ENCODE measurements at places on chromosomes 11 and 22.

DNA sequence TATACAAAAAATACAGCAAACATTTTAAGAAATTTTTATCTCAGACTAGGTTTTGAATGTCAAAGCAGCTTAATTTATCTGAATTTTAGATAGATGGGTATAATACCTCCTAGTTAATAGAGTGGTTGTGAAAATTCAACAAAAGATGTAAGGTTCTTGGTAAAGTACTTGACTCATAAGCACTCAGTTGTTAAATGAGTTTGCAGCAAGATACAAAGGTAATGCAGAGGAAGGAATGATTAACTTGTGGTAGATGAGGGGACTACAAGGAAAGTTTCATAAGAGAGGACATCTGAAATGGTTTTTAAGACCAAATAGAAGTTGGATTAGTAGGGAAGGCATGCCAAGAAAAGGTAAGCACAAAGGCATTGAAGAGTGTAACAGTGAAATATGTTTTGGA, 37.4 kb downstream of the PPME1 start:
- DNase-seq: no peak

DNA sequence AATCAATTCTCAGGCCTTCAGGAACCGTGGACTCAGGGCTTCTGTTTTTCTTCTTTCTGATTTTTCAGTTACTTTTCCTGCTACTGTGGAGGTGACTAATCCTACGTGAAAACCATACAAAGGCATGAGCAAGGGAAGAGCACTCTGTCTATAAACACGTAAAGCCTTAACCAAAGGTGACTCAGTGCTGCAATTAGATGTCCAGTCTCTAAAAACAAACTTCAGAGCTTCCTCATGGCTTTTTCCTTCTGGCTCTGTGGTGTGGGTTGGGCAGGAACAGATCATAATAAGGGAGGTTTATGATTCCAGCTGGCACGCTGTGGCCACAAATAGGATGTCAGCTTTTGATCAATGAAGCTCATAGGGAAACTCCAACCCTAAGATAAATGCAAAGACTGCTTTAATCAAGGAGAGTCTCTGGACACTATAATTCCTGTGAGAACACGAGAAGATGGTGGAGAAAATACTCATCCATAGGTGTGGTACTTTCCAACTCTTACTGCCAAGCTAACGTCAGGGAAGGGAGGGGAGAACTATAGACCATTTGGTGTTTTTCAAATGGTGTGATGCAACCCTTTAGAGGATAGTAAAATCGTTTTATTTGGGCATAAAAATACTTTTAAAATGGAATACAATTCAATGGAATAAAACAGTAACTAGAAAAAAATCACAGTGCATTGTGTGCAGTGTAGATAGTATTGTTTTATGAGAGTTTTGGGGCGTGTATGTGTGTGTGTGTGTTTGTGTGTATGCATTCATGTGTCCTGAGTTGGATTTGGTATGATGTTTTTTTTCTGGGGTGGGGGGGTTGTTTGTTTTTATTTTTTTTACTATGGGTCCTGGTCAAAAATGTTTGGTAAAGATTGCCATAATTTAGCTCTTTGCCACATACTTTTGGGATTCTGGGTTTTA, at the start of gene NXPE2:
TSS of gene NXPE2 (plus strand) at position 403 of the 912 bp plus-strand sequence. CDS start at position 452, 49 bp downstream.
- DNase-seq: no peak

GRCh38 chr22:39643311-39644083, 72.9 kb downstream of the CACNA1I start:
- DNase-seq: no peak

GRCh38 chr11:8699903-8700302, 17.3 kb downstream of the RPL27A start:
- no peak for DNase-seq

- no peak for DNase-seq
Measured at GRCh38 chr11:75406338-75406777, 7.0 kb downstream of the RPS3 start.

GRCh38 chr11:1372660-1373059, 17.1 kb upstream of the BRSK2 start:
- no peak for DNase-seq

DNA sequence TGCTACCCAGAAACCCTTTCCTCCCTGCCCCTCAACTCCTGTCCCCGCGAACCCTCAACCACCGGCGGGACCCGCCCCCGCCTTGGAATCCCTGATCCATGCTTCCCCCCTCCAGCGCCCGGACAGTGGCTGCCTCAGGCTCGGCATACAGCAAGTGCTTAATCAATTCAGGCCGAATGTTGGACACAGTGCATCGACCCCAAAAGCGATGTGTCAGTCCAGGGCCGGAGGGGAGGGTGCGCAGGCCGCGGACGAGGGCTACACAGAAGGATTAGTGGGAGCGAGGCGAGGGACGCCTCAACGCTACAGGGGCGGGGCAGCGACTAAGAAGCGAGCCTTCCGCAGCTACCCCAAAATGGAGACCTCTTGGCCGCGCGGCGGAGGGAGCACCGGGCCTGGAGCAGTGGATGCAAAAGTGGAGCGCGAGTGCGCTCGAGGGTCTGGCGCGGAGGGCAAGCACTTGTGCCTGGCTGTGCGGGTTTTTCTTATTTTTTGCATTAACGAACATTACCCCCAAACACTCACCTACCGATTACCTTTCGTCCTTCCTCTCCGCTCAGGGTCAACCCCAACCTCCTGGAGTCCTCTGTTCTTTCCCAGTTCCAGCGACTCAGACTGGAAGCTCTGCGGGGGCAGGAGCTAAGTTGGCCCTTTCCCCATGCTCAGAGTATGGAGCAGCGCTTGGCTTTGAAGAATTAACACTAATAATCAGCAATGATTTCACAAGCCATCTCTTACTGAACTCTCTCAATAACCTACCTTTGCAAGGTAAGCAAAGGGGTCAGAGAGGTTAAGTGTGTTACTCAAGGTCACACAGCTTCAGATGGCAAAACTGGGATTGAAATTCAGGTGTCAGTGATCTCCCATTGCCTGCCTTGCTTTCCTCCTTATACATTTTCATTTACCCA, 30.0 kb upstream of the WNT11 start:
- peak; percentile 17 for DNase-seq

GRCh38 chr11:47004595-47005033, 68.1 kb downstream of the CSTPP1 start:
- DNase-seq: peak; percentile 60

GRCh38 chr11:116730601-116731000, 42.2 kb downstream of the BUD13 start:
- DNase-seq: no peak

DNA sequence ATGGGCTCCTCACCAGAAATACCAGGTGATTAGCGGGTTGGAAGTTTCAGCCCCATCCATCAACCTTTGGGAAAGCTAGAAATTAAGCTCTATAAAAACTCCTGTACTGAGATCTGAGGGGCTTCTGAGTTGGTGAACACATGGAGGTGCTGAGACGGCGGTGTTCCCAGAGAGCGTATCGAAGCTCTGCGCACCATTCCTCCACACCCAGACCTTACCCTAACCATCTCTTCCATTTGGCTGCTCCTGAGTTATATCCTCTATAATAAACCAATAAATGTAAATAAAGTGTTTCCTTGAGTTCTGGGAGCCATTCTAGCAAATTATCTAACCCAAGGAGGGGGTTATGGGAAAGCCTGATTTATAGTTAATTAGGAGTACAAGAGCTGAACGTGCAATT, 41.4 kb downstream of the TMEM123 start:
- no peak for DNase-seq

DNA sequence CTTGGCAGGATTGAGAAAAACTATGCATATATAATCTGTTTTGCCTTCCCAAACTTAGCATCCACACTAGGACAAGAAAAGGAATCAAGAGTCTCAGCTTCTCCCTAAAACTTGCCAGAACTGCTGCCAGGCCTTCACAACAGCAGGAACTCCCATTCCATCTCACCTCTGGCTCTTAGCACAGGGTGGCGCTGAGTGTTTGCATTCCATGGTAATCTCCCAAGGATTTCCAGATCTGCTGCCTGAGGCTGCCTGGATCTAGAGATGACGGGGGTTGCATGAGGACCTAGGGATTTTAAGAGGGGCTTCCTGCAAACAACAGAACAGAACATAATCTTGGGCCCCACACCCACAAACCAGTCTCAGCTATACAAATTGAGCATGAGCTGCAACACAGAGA, 87.1 kb upstream of the OPCML start:
- DNase-seq: no peak

DNA sequence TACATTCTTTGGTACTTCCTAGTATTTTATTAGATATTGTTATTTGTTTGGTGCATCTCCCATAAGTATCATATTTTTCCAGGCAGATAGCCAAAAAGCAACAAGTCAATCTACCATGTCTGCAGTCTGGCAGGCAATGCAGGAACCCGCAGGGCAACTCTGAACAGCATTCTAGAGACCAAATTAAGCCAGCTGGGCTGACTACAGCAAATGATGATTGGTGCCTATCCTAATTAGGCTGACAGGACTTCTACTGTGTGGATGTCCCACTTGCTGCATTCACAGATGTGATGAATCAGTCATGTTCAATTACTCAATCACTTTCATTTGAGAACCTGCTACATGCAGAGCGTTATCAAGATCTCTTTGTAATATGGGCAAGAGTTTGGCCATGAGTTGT, 40.3 kb upstream of the AMOTL1 start:
- DNase-seq: no peak

- no peak for DNase-seq
Measured at GRCh38 chr11:65425971-65426838, 3.6 kb downstream of the NEAT1 start.

DNA sequence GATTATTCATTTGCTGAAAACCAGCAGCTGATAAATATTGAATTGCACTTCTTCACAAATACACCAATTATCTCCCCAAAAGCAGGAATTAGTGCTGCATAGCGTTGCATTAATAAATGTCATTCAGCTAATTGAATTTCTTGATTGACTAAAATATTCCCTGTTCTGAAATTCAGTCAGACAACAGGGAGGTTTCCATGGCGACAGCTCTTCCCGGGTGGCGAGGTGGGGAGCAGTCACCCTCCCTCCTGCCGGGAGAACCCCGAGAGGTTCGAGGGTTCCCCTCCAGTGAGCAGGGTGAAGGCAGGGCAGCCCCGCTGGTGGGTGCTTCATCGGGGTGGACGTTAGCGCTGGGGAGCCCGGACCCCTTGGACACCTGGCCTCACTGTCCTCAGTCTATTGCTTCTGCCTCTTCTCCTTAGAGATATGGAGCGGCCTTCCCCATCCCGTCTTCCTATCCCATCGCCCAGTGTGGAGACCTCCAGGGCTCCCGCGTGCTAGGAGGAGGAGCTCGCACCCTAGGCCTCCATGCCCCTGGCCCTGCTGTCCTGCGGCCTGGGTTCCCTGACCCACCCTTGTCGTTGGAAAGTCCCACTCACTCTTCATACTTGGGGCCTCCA, 983.5 kb downstream of the BRD1 start:
- no peak for DNase-seq

- no peak for DNase-seq
Measured at GRCh38 chr22:45777046-45777851, 105.6 kb downstream of the ATXN10 start.

DNA sequence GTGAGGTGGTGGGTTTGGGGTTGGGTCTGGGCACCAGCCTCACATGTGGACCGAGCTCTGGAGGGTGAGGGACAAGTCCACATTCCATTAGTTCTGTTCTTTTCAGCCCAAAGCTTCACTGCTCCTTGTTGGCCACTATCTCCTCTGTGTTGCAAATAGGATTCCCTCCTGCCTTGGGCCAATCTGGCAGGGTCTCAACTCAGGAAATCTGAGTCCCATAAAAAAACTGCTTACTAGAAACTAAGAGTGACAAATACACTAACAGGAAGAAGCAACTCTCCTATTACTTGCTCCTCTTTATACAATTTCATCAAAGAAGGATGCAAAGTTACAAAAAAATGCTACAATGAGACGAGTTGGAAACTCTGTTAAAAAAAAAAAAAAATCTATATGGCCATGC, 66.2 kb upstream of the CSNK1E start:
- DNase-seq: no peak

DNA sequence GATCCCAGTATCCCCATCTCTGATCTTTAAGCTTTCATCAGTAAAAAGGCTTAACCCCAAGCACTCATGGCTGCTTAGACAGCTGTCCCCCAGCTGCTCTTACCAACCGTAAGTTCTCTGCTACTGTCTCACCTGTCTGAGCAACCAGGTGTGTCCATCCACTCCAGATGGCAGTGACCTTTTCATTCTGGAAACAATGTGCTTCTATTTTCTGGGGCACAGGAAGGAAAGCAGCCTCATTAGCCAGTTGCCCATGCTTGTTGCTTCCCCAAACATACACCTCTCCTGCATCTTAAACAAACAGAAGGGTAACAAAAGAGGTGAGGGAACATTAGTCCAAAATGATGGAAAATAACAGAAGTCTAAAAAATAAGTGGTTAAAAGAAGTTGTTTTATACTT, 24.4 kb downstream of the SERGEF start:
- no peak for DNase-seq

DNA sequence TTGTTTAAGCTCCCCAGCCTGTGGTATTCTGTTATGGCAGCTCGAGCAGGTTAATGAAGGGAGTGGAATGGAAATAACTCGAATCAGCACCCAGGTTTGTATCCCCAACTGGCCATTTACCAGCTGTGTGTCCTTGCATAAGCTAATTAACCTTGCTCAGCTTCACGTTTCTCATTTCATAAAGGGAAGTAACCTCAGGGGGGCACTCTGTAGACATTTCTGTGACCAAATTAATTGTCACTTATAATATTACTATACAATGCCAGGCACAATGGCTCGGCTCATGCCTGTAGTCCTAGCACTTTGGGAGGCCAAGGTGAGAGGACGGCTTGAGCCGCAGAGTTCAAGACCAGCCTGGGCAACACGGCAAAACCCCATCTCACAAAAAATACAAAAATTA, 13.8 kb downstream of the ADA2 start:
- DNase-seq: no peak

GRCh38 chr11:14036469-14036868, 73.9 kb downstream of the SPON1 start:
- DNase-seq: no peak

GRCh38 chr11:108871152-108871551, 206.3 kb downstream of the DDX10 start:
- DNase-seq: no peak

- DNase-seq: peak; percentile 55
Measured at GRCh38 chr11:129992161-129992944, 10.3 kb downstream of the PRDM10 start.

DNA sequence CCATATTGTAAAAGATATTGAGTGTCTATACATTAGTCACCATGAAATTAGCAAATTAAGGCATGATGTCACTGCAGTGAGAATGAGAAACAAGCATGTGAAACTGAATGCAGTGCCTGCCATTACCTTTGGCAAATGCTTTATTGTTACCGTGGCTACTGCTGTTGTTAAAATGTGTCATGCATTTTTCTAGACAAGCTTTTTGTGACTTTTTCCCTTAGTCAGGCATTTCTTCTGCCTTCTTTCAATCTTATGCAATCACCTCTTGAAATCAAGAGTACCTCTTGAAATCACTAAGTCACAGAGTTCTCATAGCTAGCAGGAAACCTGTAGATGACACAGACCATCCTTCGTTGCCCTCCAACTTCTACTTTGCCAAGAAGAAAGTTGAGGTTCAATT, 461.7 kb upstream of the TENM4 start:
- DNase-seq: no peak

- no peak for DNase-seq
Measured at GRCh38 chr11:12251666-12252560, 125.5 kb upstream of the PARVA start.

GRCh38 chr11:68505596-68505995, 45.0 kb downstream of the PPP6R3 start:
- no peak for DNase-seq

GRCh38 chr11:93783765-93784144, 327 bp upstream of the MED17 start:
- DNase-seq: no peak

GRCh38 chr11:72778535-72779494, 15.0 kb downstream of the STARD10 start:
- DNase-seq: no peak

- DNase-seq: no peak
Measured at GRCh38 chr11:32487270-32487669, 51.9 kb upstream of the WT1 start.
